ENCODE measurements at places on chromosomes 1 and 21.
A peak's percentile ranks its signal among the peaks of the same experiment; 100 is the strongest.

GRCh38 chr21:36471254-36471723 lies 8.6 kb downstream of the CLDN14 start:
- DNase-seq = no peak

DNA sequence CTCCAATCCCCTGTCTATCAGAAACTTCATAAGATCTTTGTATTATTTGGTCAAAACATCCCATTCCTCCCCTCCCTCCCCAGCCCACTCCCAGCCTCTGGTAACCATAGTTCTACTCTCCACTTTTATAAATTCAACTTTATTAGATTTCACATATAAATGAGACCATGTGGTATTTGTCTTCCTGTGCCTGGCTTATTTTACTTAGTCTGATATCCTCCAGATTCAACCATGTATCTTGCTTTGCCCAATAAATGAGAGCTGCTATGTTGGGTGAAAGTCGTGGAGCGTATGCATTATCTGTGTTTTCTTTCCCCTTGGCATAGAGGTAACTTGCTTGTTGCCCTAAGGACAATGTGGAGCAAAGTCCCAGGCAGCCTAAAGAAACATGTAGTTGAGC lies 28.5 kb upstream of the CHRM3 start:
- DNase-seq = no peak

DNA sequence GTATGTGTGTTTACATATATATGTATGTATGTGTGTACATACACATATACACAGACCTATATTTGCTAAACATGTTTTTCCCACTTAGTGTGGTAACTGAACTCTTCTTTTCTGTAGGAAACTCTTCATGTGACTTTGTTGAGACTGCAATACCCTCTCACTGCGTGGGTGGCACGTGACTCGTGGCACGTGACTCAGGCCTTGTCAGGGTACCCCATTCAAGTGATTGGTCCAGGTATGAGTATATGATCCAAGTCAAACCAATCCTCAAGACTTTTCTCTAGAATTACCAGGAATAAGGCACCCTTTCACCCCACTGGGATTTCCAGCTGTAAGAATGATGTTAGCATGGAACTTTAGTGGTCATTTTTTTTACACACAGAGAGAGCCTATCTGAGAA lies 149.2 kb upstream of the KCNK2 start:
- DNase-seq = no peak

DNA sequence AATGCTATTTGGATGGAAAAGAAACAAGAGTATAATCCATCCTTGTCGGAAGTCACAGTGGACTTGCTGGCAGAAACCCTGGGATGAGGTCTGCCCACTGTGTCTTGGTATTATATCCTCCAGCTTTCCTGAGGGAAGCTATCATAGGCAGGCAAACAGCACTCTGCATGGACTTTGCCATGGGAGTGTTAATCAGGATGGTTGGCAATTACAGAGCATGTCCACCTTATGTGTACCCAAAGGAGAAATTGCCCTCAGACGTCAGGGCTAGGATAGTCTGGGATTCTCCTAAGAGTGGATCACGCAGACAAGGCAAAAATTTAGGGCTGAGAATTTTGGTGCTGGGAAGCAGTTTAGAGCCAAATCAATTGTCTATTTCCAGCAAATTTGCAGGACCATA lies 184.9 kb upstream of the ESRRG start:
- DNase-seq = no peak

DNA sequence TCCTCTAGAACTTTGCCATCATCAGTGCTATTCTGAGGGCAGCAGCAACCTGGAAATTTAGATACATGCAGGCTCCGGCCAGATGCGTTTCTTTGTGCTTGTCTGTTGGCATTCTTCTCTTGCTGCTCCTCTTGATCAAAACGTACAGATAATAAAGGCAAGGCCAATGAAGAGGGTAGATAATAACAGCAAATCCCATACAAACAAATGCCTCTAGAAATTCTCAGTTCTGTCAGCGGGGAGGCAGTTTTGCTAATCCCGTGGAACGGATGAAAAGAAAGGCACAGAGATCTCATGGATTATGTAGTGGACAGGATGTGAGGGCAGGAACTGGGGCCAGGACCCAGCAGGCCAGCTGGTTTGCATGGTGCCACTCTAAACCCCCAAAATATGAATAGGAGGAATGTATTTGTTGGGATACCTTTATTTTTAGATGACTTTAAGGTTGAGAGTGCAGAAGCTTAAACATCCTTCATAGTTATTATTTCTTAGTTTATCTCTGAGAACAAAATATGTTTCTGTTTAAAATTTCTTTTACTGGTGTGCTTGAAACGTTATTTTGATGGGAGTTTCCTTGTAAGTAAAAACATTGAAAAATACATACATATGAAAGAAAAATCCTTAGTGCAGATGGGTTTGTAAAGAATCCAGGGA lies 1.5 kb downstream of the ITSN1 start:
- no peak for DNase-seq

- peak; percentile 72 for DNase-seq
Observed at GRCh38 chr1:231421546-231421970, 529 bp downstream of the EGLN1 start.

- DNase-seq = no peak
Observed at GRCh38 chr21:15140321-15141019, 75.7 kb upstream of the NRIP1 start.

Data from CD8-positive, alpha-beta T cell (primary cell).